ENCODE measurements at places on chromosomes 11 and 22.

DNA sequence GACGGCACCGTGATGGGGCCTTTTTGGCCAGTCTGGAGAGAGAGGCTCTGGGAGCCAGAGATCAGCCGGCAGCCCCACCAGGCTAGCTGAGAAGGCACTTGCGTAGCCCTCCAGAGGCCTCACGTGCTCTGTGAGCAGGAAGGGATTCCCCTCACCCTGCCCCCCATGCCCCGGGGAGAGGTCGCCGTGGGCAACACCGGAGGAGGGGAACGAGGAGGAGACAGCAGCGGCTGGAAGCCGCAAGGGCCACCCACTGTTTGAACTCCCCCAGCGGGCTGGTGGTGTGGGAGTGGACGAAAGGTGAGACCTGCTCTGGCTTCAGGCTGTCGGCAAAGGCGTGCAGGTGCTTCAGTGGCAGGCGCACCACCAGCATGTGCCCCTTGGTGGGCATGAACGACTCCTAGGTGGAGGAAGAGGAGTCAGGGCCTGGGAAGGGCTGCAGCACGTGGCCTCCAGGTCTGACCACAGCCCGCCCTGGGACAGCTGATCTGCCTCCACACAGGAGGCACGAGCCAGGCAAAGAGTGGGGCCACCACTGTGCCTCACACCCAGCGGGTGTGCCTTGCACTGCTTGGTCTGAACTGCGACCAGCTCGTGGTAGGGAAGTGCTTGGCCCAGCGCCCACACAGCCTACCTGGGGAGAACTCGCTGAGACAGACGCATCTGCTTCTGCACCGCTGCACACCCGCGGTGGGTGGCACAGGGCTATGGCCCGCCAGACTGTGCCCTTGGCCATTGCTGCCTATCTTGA is 99.9 kb downstream of the MED15 start:
- no peak for DNase-seq

GRCh38 chr11:84923489-84923888 is 703.7 kb downstream of the DLG2 start:
- no peak for DNase-seq

- DNase-seq = no peak
These were observed 69.4 kb downstream of the MRTFA start for GRCh38 chr22:40567106-40567505.

- no peak for DNase-seq
These were observed 773.2 kb downstream of the DLG2 start for GRCh38 chr11:84853841-84854497.

DNA sequence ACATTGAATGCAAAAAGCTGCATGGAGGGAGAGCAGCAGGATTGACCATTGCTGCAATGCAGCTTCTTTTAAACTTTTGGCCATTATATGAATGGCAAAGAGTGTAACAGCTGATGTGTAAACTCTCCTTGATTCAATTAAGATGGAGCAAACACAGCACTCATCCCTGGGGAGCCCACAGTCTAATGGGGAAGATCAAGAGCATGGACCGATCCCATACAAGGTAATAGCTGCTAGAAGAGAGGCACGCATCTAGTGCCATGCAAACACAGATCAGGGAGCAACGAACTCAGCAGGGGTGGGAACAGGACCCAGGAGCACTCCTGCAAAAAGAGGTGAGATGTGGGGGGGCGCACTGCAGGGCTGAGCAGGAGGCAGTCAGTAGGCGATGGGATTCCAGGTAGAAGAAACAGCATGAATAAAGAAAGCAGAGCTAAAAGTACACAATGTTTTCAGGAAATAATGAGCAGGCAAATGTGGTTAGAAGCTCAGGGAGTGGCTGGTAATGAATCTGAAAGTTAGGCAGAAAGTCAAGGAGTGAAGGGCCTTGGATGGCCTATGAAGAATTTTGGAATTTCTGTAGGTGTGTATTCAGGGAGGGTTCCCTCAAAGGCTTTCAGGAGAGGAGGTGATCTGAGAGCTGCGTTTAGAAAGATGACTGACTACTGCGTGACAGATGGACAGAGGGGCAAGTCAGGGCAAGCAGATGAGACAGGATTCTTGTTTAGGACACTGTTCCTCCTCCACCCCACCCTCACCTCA is 17.2 kb upstream of the BMAL1 start:
- DNase-seq = no peak

GRCh38 chr22:35894937-35895708 is 133.5 kb downstream of the RBFOX2 start:
- DNase-seq = no peak

- DNase-seq = no peak
These were observed 4.9 kb downstream of the SSH3 start for GRCh38 chr11:67308031-67308866.

DNA sequence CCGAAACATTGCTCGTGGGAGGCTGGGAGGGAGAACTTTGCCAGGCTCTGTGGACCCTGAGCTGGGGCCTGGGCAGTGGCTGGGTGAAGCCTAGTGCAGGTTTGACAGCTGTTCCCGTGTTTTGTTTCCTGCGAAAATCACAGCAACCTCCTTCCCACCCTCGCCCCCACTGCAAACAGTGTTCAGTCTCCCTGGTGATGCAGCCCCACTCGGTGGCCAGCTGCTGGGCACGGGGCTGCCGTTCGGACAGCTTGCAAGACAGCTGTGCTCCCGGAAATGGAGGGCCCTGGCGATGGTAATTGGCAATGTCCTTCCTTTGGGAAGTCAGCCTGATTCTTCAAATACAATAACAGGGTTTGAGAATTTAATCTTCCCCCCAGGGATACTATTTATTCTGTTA is 10.4 kb upstream of the GAL start:
- no peak for DNase-seq

DNA sequence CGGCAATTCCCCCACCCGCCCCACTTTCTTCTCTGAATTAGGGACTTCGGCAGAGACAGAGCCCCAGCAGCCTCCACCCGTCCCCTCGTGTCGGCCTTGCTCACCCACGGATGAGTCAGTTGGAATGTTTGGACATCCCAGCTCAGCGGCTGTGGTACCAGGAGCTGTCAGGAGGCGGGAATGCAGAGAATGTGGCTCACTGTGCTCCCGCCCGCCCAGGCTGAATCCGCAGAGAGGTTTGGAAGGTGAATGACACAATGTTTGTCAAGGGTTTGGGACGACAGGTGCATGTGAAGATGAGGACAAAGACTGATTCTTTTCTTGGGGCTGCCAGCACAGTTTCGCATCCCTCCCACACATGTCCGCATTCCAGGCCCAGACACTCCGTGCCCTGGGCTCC is 39.6 kb downstream of the LIF start:
- DNase-seq = no peak

- no peak for DNase-seq
These were observed 132.2 kb upstream of the B3GAT1 start for GRCh38 chr11:134544095-134544815.

DNA sequence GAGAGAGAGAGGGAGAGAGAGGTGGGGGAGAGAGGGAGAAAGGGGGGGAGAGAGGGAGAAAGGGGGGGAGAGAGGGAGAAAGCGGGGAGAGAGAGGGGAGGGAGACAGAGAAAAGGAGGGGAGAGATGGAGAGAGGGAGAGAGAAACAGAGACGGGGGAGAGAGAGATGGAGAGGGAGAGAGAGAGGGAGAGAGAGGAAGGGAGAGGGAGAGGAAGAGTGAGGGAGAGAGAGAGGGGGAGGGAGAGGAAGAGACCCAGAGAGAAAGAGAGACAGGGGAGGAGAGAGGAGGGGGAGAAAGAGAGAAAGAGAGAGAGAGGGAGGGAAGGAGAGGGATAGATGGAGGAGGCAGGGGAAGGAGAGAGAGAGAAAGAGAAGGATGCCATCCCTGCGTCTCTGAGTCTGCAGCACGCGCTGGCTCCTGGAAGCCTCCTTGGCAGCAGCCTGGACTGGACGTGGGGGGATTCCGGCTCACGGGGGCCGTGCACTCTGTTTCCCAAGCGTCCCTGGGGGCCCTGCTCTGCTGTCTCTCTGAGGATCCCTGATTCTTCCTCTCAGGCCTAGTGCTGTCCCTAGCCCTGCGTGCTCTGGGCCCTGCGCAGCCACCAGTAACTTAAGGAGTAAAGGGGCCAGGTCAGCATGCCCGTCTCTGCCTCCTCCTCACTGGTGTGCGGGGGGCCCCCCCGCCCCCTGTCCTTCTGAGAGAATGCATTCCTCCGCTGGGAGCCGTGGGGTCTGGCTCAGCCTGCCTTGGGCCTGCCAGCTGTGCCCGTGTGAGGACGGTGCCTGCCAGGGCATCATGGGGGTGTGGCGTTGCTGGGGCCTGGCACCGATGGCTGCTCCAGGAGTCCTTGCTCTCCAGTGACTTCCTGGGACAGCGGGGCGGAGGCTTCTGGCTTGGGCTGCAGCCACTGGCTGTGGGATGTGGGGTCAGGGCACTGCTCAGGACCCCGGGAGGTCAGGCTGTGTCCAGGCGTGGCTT is 429.5 kb downstream of the TBC1D22A start:
- DNase-seq = no peak

GRCh38 chr11:27040302-27041115 is at the start of gene BBOX1:
Gene BBOX1 (plus strand): TSS chr11:27040815. CDS start chr11:27055431, 14,616 bp downstream.
- peak; percentile 2 for DNase-seq

- no peak for DNase-seq
These were observed 156.0 kb downstream of the MPPED1 start for GRCh38 chr22:43567691-43568324.

DNA sequence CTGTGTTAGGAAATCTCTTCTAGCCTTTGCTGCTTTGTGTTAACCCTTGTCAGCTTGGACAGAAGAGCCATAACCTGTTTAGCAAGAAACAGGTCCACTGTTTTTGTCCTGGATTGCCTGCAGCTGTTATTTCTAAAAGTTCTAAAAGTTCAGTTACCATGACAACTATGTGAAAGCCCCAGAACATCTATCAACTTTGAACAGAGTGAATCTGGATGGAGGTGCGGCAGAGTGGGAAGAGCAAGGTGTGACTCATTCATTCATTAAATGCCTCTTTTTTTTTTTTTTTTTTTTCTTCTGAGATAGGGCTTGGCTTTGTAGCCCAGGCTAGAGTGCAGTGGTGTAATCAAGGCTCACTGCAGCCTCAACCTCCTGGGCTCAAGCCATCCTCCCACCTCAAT is 50.5 kb downstream of the RBX1 start:
- no peak for DNase-seq

DNA sequence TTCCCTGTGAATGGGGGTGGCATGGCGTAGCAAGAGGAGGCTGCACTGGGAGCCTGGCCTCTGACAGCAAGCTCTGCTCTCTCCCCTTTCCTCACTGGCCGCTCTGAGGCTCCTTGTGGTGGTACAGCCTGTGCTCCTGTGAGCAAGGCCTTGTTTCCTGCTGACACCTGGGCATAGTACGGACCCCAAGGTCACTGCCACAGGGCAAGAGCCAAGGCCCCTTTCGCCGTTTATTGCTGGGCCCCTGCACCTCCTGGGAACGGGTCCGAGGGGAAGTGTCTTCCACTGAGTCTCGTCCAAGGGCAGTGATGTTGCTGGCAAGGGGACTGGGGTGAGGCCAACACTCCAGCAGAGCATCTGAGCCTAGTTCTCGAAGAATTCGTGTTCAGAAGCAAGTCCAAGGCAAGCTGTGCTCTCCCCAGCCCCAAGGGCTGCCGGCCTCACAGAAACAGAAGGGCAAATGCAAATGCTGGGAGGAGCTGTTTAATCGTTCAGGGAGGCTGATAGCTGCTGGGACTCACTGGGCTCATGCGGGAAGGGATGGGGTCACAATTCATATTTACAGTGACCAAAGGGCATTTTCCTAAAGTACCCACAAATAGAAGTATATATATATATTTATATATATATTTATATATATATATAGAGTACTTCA is 15.9 kb upstream of the TTLL12 start:
- no peak for DNase-seq

DNA sequence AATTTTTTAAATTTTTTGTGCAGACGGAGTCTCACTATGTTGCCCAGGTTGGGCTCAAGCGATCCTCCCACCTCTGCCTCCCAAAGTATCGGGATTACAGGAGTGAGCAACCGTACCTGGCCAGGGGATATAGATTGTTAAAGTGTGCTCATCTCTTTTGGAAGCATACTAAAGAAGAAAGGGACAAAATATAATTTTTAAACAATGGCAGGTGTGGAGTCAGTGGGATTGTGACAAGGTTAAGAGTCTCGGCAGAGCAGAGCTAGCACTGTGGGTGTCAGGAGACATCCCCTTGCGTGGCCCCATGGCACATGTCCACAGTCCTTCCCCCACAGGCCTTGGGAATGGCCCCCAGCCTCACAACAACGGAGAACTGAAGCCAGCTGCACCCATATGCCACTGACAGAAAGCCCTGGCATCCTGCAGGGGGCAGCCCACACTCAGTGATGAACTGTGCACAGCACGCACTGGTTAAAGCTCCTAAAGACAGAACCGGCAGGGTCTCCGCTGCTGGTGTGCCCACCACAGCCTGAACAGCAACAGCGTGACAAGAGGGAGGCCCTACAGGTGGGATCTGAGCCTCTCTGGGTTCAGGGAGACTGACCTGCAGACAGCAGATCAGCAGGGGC is 29.9 kb downstream of the SERPIND1 start:
- peak; percentile 3 for DNase-seq

GRCh38 chr11:70778883-70779282 is 380.6 kb downstream of the CTTN start:
- no peak for DNase-seq

DNA sequence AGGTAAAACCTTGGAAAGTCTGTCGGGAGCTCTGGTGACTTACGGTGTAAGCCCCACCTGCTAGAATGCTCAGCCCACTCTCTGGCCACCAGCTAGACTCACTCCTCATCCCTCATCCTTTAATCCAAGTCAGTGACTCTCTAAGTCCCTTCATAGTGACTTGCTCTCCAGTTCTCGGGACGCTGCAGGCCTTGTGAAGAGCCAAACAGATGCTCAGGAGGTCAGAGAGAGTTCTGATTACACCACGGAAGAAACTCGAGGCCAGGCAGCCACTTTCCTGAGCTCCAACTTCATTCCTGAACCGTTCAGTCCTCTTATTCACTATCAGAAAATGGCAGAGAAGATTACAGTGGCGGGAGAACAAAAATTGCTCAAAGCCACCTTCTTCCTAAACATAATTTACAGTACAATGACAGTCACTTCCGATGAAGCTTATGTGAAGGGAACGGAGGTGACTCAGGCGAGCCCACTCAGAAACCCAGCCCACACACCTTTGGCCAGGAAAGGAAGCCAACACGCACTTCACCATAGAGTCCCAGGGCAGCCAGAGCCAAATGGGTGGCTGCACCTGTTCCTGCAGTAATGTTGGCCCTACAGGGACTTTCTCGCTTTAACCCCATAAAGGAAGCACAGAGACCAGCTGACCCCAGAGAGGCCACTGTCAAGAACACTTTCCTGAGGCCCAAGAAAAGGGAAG is 100.4 kb downstream of the GALNT18 start:
- no peak for DNase-seq

- peak; percentile 1 for DNase-seq
These were observed at the start of gene PVALB for GRCh38 chr22:36816636-36817524. Gene PVALB (minus strand): TSS chr22:36817035. CDS start chr22:36817005, 30 bp downstream.

Data from NCI-H2081 (cell line).